Activated T-helper 1 cell treated with anti-CD3 and anti-CD28 coated beads, Interleukin-12 subunit alpha, Interleukin-12 subunit beta, Interleukin-2, Interleukin-4 antibody, amounts not matched to agents 30 ng/mL and 10 ng/mL and 1 ng/mL, durations not matched to agents 14 hours and 24 hours and 36 hours (primary cell): ENCODE measurements at places on chromosomes 12 and 14. TPM values are rescaled to one million over a fixed set of nuclear protein-coding genes. Genes with fewer than 3 reads are reported as not detected.

DNA sequence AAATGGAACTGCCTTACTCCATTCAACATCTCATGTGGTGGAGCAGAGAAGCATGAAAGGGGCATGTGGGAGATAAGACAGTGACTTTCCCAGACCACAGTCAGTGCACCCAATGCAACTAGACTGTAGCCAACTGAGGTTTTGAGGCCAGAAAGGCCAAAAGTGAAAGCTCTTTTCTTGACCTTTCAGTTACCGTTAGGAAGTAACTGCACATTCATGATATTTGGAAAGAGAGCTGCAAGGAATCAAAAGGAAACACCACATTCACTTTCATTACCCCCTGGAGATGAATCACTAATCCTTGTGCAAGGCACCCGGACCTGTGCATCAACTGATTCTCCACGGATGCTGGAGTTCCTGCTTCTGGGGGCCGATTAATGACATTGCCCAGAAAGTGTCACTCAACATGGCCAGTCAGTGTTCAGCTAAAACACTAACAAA is 72.9 kb upstream of the ELK3 start:
- no peak for DNase-seq
- H3K4me3 ChIP-seq = no peak overlapping the region
- peaks cover 5% of the 10 kb centered on the region for H3K27me3 ChIP-seq
- H3K36me3 ChIP-seq = no peaks in the 10 kb centered on the region

GRCh38 chr12:75239987-75240386 is 30.3 kb upstream of the KCNC2 start:
- DNase-seq = no peak
- no peaks in the 10 kb centered on the region for H3K36me3 ChIP-seq
- no peaks in the 10 kb centered on the region for H3K27me3 ChIP-seq
- H3K27ac ChIP-seq = no peak overlapping the region

- H3K4me3 ChIP-seq = no peak overlapping the region
- no peaks in the 10 kb centered on the region for H3K4me1 ChIP-seq
- H3K27me3 ChIP-seq = peaks cover 18% of the 10 kb centered on the region
- no peak for DNase-seq
- no peaks in the 10 kb centered on the region for H3K36me3 ChIP-seq
Observed at GRCh38 chr12:95836185-95836609, 22.6 kb upstream of the SNRPF start.

DNA sequence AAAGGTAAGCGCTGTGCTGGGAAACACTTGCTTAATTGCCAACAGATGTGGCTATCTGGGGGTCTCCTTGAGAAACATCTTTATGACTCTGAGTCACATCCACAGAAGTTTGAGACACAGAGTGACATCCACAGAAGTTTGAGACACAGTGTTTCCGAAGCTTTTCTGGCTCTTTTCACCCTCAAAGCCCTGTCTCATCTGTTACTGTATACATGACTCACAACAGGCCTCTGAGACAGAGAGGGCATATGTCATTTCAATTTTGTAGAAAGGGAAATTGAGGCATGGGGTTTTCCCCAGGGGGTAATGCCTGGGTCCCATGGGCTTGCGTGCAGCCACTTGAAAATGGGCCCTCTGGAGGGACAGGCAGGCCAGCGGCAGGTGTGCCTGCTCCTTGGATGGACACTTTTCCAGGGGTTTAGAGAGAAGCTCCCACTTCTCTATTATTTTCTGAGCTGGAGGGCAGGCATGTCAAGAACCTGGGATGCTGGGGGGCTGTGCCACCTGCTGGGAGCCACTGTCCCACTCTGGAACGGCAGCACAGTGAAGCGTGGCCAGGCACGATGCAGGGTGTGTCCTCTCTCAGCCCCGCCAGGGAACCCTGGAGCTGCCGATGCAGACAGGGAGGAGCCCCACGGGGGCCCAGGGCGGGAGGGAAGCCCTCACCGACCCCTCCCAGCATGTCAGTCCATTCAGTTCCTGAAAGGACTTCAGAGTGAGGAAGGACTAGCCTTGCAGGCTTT is 111.3 kb upstream of the FKBP4 start:
- H3K4me3 ChIP-seq = no peak overlapping the region
- no peaks in the 10 kb centered on the region for H3K36me3 ChIP-seq
- peaks cover 7% of the 10 kb centered on the region for H3K4me1 ChIP-seq
- peaks cover 2% of the 10 kb centered on the region for H3K27me3 ChIP-seq
- DNase-seq = no peak

DNA sequence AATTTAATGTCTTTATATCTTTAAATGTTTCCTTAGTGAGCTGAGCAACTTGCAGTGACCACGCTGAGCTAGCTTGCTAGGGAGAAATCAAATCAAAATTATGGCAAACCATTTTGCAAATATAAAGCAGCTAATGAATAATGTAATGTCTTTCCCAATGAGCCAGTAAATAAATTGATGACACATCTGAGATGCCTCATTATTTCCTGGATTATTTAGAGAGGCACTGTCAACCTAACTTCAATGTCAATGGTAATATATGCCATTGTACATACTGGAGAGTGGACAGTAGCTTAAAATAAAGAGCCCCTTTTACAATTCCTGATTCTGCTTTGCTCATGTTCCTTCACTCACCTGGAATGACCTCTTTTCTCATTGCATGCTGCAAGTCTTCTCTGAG is 182.6 kb downstream of the PHLDA1 start:
- H3K27ac ChIP-seq = no peak overlapping the region
- no peak overlapping the region for H3K4me3 ChIP-seq
- H3K27me3 ChIP-seq = peaks cover 11% of the 10 kb centered on the region

The RHOJ gene
- total RNA-seq = not detected in 2 replicates
